ENCODE measurements at places on chromosomes 6 and 20. TPM values are rescaled to one million over a fixed set of nuclear protein-coding genes. Genes with fewer than 3 reads are reported as not detected.

The PLN gene
- total RNA-seq = under 0.01 TPM

The GLP1R gene
- total RNA-seq = not detected

The SUMO4 gene
- 1.6 TPM for total RNA-seq

The LTB gene
- total RNA-seq = not detected

The ENPP5 gene
- under 0.01 TPM for total RNA-seq

The TSHZ2 gene
- 0.63 TPM for total RNA-seq

Measured in bronchial smooth muscle cell (primary cell).